Glutamatergic neuron (in vitro differentiated cells): ENCODE measurements at places on chromosomes 3 and 15. TPM values are rescaled to one million over a fixed set of nuclear protein-coding genes. Genes with fewer than 3 reads are reported as not detected.

Gene C15orf61
- total RNA-seq: 7.5 TPM

Gene GATA2
- 3.6 TPM for total RNA-seq

GRCh38 chr3:188772886-188773285, 398.9 kb upstream of the TPRG1 start:
- DNase-seq: no peak

Gene TAGLN3
- 819 TPM for total RNA-seq

DNA sequence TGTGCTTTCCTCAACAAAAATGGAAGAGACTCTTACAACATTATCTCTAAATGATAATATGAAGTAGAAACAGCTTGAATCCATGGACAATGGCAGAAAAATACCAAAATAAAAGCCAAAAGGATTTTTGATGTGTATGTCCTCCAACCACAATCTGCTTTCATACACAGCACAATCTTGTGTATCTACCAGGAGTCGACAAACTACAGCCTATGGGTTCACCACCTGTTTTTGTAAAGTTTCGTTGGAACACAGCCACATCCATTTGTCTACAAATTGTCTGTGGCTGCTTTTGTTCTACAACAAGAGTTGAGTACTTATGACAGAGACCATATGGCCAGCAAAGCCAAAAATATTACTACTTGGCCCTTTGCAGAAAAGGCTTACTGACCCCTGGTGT, 88.7 kb upstream of the UBE2E2 start:
- DNase-seq: no peak

Gene ACAA1
- 89.8 TPM for total RNA-seq

- no peak for DNase-seq
These were observed 175.7 kb downstream of the ALCAM start for GRCh38 chr3:105542282-105543019.

Gene GOLGA6C
- not detected for total RNA-seq

DNA sequence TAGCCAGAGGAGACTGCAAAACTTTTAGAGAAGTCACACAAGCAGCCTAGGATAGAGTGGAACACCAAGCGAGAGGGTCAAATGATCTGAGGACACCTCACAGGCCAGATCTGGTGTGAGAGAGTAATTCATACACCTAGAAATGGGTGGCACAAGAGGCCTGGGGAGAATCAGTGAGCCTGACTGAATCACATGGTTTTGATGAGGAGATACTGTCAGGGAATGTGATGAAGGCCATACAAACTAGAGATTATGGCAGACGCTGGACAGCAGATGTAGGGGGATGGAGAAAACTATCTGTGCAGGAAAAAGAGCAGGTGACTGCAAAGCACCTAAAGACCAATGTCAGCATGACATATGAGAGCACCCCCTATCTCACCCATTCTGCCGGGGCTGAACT, 105.0 kb upstream of the TTC14 start:
- no peak for DNase-seq

Gene CLEC3B
- not detected for total RNA-seq

DNA sequence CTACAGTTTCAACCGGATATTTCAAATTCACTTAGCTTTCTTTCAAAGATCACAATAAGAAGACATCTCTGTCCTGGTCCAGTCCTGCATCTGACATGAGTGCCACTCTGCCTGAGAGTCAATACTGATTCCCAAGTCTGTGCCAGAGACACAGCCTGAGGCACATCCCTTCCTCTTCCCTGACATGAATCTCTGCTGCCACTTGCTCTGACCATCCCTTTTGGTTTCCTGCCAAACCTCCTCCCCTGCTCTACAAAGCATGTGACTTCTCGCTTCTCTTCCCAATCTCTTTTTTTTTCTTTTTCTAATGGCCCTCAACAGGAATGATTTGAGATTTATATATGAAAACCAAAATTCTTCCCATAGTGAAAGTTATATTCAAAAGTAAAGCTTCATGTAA, 117.9 kb downstream of the MECOM start:
- no peak for DNase-seq

Gene DUOX1
- total RNA-seq: not detected

DNA sequence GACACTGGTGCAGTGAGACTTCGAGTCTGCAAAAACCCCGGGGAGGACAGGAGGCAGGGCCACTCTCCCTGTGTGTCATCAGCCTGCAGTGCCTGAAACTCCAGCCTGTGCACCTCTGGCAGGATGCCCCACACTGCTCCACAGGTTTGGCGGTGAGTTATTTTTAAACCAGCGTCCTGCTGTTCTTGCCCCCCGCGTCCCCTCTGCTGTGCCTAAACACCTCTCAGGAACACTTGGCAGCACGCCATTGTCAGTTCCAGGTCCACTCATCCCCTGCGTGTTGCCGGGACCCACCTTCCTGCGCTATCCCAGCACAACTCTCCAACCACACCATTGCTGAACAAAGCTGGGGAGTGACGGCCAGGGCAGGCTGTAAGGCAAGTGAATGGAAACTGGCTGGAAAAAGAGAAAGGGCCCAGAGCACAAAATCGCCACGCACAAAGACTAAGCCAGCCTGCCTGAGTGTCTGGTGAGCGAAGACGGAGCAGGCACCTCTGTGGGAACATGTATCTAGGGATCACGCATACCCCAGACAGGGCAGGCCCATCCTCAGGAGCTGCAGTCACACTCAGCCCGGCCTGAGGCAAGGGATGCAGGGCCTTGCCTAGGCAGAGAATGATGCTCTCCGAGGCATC, 3.1 kb upstream of the PLA2G4F start:
- DNase-seq: no peak

- peak; percentile 72 for DNase-seq
These were observed 86.5 kb upstream of the FOXB1 start for GRCh38 chr15:59917504-59918157.

DNA sequence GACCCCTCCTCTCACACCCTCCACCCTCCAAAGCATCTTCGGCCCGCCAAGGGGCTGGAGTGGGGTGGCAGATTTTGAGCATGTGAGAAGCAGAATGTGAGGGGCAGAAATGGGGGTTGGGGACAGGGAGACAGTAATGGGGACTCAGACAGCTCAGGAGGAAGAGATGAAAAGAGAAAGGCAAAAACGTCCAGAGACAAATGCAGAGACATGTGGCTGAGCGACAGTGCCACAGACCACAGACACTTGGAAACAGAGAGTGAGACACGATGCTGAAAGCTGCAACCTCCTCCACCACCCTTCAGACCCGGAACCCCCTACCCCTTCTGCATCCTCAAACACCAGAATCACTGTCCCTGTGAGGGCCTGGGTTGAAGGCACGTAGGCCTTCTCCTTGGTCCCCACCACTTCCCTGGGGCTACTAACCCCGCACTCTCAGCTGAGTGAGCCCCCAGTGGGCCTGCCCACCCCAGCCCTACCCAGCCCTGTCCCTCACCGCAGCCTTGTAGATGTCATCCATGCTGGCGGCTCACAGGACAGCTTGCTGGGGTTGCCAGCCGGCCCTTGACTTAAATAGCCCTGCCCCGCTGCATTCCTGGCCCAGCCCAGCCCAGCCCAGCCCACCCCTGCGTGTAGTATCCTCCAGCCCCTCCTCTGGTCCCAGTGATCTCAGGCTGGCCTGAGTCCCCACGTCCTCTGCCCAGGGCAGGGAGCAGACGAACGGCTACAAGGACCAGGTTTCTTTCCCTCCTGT, at the start of gene TNNC1:
TNNC1 (minus strand) TSS at position 546 of the 754 bp plus-strand sequence; CDS start at position 520, 26 bp downstream.
- no peak for DNase-seq

DNA sequence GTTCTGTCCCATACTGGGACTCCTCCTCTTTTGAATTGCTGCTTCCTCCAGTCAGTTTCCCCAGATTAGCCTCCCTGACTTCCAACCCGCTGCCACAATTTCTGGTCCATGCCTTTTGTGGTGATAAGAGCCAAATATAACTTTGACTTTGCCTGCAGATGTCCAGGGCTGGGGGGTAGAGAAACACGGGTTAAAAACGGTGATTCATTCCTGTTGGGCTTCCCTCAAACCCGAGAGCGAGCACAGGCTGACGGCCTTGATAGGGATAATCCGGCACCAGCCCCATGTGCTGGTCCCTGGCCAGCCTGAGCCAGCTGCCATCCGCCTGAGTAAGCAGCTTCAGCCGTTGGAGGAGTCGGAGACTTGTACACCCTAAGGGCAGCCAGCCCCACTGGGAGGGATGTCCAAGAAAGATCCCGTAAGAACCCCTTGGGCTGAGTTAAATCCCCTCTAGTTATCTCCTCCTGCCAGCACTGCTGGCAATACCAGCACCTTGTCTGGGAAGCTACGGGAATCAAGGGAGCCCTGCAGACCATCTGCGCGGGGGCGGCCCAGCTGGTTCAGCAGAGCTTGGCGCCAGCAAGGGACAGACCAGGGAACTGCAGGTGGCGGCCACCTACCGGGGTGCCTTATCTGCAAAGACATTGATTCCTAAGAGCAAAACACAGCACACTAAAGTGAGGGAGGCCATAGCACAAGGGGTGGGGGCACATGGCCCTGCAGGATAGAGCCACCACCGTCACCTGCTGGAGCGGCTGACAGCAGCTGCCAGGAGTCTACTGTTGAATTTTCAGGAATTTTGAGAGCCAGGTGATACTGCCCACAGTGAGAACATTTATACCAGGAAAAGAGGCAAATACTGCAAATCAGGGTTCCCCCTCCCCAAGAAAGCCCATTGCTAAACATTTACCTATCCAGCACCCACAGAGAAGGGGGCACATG, 18.1 kb downstream of the CSPG4 start:
- DNase-seq: peak; percentile 82

Gene SH2D7
- not detected for total RNA-seq
